ENCODE measurements at places on chromosomes 3 and 15.

GRCh38 chr15:49674370-49674769, 53.5 kb downstream of the DTWD1 start:
- no peak for DNase-seq

- DNase-seq, result no peak
These were observed 10.4 kb upstream of the C15orf39 start for GRCh38 chr15:75191235-75191634.

GRCh38 chr3:176919836-176920765, 277.2 kb downstream of the TBL1XR1 start:
- DNase-seq, result peak; percentile 83

GRCh38 chr3:139427283-139428060, 38.0 kb upstream of the COPB2 start:
- peak; percentile 90 for DNase-seq

GRCh38 chr3:128936341-128936740, 56.9 kb downstream of the ACAD9 start:
- no peak for DNase-seq

GRCh38 chr3:195900436-195901355, 7.7 kb downstream of the TNK2 start:
- peak; percentile 72 for DNase-seq

DNA sequence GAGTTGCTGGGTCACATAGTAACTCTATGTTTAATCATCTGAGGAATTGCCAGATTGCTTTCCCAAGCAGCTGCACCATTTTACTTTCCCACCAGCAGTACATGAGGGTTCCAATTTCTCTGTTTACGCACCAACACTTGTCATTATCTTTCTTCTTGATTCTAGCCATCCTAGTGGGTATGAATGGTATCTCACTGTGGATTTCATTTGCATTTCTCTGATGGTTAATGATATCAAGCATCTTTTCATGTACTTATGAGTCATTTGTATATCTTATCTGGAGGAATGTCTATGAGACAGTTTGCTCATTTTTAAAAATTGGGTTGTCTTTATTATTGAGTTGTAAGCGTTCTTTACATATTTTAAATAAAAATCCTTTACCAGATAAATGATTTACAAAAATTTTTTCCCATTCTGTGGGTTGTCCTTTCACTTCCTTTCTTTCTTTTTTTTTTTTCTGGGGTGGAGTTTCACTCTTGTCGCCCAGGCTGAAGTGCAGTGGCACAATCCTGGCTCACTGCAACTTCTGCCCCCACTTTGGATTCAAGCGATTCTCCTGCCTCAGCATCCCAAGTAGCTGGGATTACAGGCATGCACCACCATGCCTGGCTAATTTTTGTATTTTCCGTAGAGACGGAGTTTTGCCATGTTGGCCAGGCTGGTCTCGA, 8.9 kb upstream of the SGO1 start:
- DNase-seq, result no peak

- DNase-seq, result no peak
These were observed 101.6 kb downstream of the LRTM1 start for GRCh38 chr3:54826251-54826691.

DNA sequence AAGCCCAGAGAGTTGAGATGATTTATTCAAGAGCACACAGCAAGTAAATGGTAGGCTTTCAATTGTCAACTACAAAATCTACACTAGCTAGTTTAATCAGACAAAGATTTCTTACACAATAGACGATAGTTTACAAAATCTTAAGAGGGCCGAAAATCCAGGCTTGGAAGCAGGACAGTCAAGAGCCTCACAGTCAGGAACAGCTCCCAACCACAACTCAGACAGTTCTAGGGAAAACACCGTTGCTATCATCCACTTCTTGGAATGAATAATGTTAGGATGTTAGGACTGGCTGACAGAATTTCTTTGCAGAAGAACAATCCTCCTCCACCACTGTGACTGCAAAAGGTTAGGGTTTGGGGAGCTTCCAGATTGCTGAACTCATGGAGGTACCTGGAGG, 290.8 kb upstream of the ZPLD1 start:
- DNase-seq, result no peak

DNA sequence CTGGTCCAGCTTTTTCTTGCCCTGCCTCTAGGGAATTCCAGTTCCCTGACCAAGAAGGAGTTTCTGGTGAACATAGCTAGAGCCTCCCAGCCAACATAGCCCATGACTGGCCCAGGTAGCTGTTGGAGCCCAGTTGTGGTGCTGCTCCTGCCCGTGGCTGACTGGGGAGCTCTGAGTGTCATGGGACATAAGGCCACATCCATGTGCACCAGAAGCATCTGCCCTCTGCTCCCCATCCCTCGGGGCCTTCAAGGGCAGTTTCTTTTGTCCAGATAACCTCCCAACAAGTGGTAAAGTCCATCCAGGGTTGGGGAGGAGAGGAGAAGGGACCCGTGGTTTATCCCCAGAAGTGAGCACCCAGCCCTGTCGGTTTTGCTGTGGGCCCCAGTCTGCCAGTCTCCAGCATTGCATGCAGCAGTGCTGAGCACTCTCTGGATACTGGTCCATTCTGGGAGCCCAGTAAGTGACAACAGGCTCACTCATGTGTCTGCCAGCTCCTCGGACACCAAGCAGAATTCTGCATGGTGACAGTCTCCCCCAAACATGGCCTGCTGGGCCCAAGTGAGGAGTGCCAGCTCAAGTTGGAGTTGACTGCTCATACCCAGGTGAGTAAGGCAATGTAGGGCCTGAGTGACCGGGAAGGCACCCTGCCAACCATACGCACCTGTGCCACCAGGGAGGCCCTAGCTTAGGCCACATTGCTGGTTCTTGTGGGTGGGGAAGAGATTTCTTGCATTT, 28.8 kb downstream of the ACAA1 start:
- peak; percentile 8 for DNase-seq

DNA sequence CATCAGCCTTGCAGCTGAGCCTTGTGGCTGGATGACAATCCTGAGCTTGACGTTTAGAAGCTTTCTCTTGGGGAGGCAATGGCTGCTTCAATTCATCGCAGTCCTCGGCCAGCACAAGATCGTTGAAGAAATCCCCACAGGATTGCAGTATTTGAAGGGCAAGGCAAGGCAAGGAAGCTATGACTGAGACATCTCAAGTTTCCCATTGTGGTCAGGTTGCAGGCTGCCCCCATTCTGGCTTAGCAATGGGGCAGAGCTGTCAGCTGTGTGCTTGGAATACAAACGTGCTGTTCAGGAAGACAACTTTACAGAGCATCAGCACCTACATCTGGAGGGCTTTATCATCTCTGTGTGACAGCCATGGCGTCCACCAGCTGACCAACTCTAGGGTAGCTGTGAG, 275.9 kb upstream of the TBL1XR1 start:
- no peak for DNase-seq

DNA sequence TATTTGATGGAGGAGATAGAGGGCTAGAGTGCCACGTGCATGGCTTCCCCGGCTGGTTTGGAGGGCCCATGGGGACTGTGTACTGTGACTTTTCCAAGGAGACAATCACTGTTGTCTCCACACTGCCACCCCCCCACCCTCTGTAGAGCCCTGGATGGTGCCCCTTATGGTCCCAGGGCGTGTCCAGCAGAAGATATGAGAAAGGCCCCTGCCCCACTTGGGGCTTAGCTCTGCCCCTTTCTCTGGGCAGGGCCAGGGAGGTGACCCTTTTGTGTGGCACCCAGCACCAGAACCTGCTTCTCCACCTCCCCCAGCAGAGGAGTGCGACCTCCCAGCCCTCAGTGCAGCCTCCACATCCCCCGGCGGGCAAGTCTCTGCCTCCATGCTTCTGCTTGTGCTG, 32.1 kb downstream of the SPSB4 start:
- no peak for DNase-seq
